ENCODE measurements at places on chromosomes 3 and 15.

GRCh38 chr3:102531686-102532085 lies 96.9 kb downstream of the ZPLD1 start:
- no peak for DNase-seq

- no peak for DNase-seq
These were observed 164.5 kb downstream of the RORA start for GRCh38 chr15:61064651-61065050.

DNA sequence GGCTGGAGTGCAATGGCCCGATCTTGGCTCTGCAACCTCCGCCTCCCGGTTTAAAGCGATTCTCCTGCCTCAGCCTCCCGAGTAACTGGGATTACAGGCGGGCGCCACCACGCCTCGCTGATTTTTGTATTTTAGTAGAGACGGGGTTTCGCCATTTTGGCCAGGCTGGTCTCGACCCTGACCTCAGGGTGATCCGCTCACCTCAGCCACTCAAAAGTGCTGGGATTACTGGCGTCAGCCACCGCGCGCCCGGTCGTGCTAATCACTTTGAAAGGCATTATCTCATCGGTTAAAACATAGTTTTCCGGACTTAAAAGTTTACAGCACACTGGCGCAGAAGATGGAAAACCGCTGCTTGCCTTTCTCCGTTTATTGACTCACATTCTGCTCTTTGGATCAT lies 27.6 kb upstream of the MTHFS start:
- no peak for DNase-seq

DNA sequence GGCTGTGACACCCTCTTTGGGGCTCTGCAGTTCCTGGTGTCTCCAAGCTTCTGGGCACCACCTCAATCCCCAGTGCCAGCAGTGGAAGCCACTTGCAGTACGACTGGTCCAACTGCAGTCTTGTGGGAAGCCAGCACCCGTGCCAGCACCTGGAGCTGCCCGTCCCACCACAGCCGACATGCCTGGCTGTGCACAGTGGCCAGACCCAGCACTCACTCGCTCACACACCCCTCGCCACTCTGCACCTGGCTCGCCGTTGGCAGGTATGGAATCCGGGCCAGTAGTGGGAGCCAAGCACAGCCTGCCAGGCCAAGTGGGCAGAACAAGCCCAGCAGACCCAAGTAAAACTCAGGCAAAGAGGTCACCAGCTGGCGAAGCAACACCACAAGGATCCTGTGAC lies 64.1 kb upstream of the IMPG2 start:
- no peak for DNase-seq

DNA sequence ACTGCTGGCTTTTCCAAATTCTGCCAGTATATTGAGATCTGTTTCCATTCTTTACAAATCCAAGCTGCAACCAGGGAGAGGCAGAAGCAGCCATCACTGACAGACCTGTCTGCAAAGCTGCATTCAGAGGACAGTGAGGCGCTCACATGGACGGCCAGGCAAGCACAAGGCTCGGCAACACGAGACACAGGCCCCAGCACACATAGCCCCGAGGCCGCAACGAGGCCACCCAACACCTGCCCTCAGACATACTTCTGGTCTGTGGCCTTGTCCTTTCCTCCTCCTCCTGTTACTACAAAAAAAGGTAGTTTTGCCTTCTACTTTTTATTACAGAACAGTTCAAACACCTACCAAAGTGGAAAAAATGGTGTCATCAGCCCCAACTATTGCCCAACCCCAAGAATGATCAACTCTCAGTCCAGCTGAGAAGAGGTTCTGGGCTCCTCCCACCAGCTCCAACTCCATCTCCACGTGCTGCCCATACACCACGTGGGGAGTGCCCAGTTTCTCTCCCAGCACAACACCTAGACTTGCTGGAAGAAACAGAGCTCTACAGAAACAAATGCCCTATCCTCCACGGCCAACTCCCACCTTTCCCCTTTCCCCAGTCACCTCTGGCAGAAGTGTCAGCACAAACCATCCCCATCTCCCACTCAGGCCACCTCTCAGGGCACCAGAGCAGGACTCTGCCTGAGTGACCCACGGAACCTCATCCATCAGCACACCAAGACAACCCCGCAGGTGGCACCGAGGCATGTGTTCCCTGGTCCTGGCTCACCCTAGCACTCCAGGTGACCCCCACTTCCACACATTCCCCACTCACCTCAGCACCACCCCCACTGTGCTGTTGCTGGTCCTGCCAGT lies 7.4 kb downstream of the ZXDC start:
- DNase-seq: no peak

- peak; percentile 78 for DNase-seq
These were observed 47.2 kb downstream of the CCDC33 start for GRCh38 chr15:74283368-74283767.

- DNase-seq: peak; percentile 97
These were observed at the start of gene UBE3A for GRCh38 chr15:25438601-25439368. Gene UBE3A (minus strand): TSS chr15:25439024. CDS start chr15:25409107, 29,917 bp downstream.

DNA sequence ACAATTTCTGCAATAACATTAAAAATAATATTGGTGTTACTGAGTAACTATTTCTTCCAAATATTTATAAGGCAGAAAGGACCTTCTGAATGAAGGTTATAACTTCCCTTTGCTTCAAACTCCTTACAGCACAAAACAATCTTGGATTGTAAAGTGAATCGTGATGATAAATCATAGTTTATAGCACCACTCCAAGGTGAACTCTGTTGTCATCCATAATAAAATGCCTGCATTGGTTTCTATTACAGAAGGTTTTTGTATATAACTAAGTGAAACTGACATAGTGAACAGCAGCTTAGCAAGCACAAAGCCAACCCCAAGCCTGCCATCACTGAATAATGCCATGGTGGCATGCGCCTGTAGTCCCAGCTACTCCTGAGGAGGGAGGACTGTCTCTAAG lies 86.3 kb downstream of the MME start:
- DNase-seq: no peak

DNA sequence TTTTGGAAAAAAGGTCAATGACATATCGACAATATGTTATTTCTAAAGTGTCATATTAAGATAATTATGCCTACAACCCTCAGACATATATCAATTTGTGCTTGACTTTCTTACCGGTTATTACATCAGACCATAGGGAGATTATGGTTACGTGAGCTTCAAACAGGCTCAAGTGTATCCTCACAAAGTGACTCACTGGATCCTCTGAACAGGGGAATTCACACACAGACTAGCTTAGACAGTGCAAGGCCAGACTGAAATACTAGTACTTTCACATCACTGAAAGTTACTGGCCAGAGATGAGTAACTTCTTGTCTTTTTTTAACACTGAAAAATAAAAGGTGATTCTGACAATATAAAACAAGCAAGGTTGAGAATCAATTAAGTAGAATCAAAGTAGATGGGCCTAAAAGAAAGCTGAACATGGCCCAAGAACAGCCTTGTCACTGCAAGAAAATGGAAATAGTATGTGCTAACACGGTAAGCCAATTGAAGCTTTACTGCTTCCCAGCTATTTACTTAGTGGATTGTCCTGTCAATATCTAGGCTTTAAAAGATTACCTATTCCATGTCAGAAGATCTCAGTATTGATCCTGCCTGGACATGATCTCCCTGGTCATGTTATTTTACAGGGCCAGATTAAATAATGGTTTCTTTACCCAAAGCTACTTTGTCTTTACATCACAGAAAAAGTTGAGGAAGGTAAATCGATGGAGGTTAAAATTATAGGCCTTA lies 848.6 kb downstream of the ROBO1 start:
- DNase-seq: no peak

DNA sequence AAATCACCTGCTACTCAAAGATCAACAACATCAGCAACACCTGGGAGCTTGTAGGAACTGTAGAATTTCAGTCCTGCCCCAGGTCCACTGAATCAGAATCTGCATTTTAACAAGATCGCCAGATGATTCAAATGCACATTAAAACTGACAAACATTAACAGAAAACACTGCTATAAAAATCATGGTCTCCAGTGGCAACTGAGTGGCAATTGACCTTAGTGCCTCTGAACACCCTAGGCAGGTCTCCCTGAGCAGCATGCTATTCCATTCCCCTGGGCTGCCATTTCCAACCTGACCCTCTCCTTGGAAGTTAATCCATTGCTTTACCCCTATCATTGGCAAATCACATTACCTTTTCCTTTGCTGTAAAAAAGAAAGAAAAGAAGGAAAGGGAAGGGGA lies 23.0 kb upstream of the TOP2B start:
- DNase-seq: no peak

GRCh38 chr3:136350132-136350531 lies 100.0 kb downstream of the PCCB start:
- no peak for DNase-seq

DNA sequence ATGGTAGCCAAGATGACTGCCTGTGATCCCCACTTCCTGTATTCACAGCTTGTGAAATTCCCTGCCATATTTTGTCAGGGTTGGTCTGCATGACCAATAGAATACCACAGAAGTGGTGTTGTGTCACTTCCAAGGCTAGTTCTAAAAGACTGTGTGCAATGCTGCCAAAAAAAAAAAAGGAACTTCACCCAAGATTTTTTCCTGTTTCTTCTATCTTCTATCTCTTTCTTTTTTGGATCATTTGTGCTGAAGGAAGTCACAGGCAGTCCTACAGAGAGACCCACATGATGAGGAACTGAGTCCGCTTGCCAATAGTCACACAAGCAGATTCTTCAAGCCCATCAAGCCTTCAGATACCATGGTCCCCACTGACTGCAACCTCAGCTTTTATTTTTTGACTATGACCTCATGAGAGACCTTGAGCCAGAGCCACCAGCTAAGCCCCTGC lies 18.1 kb upstream of the RAF1 start:
- no peak for DNase-seq

GRCh38 chr15:50576166-50576565 lies 29.7 kb upstream of the USP50 start:
- DNase-seq: no peak

GRCh38 chr15:70476441-70476840 lies 286.9 kb downstream of the UACA start:
- DNase-seq: no peak

DNA sequence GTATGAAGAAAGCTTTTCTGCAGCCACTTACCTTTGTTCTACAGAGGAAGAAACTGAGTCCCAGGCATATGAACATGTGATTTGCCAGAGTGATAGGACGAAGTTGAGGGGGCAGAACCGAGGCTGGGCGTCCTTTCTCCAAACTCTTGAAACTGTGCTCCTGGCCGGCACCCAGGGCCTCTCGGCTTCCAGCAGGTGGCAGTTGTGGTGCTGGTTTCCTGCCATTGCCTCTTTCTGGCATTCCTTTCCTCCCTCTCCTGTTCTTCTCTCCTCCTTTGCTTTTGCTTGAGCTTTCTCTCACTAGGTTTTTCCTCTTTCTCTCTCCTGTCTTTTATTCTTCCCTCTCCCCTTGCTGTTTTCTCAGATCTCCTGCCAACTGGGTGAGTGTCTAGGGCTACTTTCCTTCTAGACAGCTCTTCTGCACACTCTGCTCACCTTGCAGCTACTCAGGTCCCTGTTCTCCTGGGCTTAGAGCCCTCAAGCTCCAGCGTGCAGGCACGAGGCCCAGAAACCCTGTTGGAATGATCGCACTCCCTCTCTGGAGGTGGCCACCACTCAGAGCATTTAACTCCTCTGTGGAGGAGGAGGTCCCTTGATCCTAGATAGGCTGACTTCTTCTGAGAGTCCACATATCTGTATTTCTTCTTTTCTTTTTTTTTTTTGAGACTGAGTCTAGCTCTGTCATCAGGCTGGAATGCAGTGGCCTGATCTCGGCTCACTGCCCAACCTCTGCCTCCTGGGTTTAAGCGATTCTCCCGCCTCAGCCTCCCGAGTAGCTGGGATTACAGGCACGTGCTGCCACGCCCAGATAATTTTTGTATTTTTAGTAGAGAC lies 26.2 kb downstream of the TRAK1 start:
- DNase-seq: peak; percentile 71

GRCh38 chr3:142445816-142446254 lies 2.0 kb downstream of the XRN1 start:
- DNase-seq: no peak

- DNase-seq: no peak
These were observed 7.4 kb downstream of the LRRC58 start for GRCh38 chr3:120341658-120342346.

DNA sequence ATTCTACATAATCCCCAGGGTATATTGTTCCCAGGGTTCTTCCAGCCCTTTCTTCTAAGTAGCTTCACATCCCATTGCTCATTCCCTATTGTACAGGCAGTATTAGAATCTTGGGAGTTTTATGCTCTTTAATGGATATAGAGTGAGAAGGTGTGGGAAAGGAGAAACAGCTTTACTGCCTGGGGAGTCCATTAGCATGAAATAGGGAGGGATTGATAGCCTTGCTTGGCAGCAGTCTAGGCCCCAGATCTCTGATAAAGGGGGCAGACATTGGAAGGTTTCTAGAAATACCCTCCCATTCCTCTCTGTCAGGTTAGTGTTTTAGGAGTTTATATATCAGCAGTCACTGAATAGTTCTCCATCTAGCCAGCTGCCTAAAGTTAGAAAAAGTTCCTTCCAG lies 334.3 kb downstream of the UNC13C start:
- DNase-seq: no peak

GRCh38 chr15:61653110-61653509 lies 407.1 kb downstream of the VPS13C start:
- no peak for DNase-seq

DNA sequence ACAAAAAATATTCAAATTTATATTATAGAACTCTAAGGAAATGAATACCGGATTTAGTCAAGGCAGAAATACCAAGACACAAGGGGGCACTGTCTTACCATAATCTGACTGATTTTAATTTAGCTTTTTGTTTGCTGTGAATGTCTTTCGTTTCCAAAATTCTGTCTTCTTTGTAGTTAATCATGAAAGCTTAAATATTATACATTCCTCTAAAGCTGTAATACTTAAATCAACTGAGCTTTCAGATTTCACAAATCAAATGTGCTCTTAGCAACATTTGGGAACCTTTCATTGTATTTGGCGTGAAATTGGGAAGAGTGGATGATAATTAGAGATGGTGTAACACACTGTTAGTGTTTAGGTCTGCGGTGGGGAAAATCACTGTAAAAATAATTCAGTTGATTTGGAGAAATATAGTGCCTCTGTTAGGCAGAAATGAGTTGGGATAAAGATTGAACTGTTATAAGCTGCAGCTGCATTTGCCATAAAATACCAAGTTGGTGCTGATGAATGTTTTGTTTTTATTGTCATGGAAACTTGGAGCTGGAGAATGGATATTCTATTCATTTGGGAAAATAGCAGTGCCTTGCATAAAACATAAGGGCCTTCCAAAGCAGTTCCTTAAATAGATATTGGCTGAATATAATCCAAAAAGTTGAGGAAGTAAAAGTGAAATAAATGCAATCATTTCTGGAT lies 228.2 kb downstream of the TCF12 start:
- DNase-seq: peak; percentile 22

GRCh38 chr3:97957617-97958311 lies 14.5 kb downstream of the RIOX2 start:
- DNase-seq: no peak

DNA sequence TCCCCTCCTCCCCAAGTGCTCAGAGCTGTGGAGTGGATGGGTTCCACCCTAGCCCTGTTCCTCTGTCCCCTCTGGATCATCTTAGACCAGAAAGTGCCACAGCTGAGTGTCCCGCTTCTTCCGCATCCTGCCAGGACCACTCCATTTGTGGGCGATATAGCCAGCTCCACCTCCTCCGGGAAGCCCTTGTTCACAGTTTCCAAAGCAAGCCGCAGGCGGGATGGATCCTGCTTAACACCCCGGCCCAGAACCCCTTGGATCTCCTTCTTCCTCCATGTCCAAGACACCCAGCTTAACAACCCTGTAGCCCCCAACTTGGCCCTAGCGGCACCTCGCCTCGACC lies 490 bp upstream of the ALAS1 start:
- DNase-seq: no peak
